ENCODE measurements at places on chromosomes 11 and 22. TPM values are rescaled to one million over a fixed set of nuclear protein-coding genes. Genes with fewer than 3 reads are reported as not detected.
A peak's percentile ranks its signal among the peaks of the same experiment; 100 is the strongest.

DNA sequence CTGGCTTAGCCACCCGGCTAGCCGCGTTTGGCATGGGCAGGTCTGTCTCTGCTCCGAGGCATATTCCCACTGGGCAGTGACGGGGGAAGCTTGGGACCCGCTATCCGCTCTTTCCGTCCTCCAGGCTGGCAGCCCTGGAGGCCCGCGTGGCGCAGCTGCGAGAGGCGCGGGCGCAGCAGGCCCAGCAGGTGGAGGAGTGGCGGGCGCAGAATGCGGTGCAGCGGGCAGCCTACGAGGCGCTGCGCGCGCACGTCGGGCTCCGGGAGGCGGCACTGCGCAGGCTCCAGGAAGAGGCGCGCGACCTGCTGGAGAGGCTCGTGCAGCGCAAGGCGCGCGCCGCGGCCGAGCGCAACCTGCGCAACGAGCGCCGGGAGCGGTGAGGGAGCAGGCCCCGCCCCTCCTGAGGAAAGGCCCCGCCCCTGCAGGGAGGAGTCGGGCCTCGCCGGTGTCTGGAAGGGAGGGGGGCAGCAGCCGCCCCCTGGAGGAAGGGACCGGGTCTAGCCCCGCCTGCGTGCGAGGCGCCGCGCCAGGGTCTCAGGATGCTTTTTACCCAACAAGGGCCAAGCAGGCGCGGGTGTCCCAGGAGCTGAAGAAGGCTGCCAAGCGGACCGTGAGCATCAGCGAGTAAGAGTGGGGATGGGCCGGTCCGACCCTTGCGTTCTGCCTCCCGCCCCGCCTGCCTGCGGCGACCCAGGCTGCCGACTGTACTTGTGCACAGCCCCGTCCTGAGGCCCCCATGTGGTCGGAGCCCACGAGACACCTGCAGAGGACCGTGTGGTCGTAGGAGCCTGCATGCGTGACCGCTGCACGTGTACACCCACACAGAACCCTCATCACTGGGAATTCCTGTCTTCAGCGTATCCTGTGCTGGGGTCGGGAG lies 7.9 kb downstream of the ATG16L2 start:
- H3K4me3 ChIP-seq, result peak overlapping the region; percentile 64
- peak overlapping the region; percentile 78 for H3K27ac ChIP-seq
- DNase-seq, result peak; percentile 95
- H3K27me3 ChIP-seq, result no peaks in the 10 kb centered on the region
- peaks cover 10% of the 10 kb centered on the region for H3K4me1 ChIP-seq

DNA sequence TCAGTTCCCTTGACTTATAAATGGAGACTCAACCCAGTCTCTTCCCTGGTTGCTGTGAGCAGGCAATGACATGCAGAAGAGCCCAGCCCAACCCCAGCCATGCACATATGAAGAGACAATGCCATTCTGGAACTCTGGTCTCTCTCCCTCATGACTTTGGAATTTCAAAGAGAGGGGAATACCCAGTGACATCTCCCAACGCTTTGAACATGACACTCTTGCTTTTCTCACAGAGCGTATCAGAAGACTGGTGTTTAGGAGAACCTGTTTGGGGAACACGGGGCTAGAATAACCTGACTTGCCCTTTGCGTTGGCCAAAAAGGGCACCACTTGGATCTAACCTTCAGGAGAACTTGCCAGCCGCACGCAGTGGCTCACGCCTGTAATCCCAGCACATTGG lies 12.9 kb downstream of the RANGAP1 start:
- H3K4me1 ChIP-seq, result no peaks in the 10 kb centered on the region
- no peak overlapping the region for H3K4me3 ChIP-seq
- no peak for DNase-seq
- peaks cover 25% of the 10 kb centered on the region for H3K36me3 ChIP-seq
- H3K27ac ChIP-seq, result no peak overlapping the region
- H3K27me3 ChIP-seq, result no peaks in the 10 kb centered on the region

GRCh38 chr11:57348636-57349313 lies 10.6 kb downstream of the P2RX3 start:
- H3K27ac ChIP-seq, result no peak overlapping the region
- H3K36me3 ChIP-seq, result peaks cover 2% of the 10 kb centered on the region
- DNase-seq, result no peak
- peaks cover 9% of the 10 kb centered on the region for H3K27me3 ChIP-seq
- H3K4me3 ChIP-seq, result no peak overlapping the region

GRCh38 chr11:110571081-110571720 lies 141.0 kb downstream of the ARHGAP20 start:
- no peaks in the 10 kb centered on the region for H3K4me1 ChIP-seq
- no peak overlapping the region for H3K4me3 ChIP-seq
- H3K27ac ChIP-seq, result no peak overlapping the region
- no peak for DNase-seq

DNA sequence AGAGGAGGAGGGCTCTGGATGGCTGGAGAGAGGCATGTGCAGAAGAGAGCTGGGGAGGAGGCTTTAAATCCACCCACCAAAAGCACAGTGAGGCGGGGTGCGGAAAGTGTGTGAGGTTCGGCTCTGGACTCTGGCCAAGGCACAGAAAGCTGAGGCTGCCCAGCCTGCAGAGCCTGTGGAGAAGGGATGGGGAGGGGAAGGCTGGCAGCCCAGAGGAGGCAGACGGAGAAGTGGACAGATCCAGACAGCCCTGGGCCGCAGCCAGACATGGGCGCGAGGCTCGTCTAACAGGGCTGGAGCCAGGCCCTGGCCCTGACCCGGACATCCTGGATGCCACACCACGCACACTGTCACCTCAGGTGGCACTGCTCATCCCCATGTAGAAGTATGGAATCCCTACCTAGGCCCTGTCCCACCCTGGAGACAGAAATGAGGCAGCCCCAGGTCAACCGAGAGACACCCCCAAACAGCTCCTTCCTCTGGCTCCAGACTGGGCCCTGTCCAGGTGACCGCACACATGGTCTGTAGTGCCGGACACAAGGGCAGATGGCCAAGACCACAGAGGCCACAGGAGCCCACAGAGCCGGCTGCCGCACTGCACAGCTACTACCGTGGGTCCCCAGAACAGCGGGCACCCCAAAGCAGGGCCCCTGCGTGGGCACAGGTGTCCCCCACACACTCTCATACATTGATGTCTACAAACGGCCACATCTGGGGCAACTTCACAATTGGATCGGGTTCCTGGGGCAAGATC lies 16.6 kb upstream of the MOB2 start:
- peaks cover 1% of the 10 kb centered on the region for H3K36me3 ChIP-seq
- H3K4me1 ChIP-seq, result peaks cover 31% of the 10 kb centered on the region
- no peak overlapping the region for H3K4me3 ChIP-seq
- peak overlapping the region; percentile 49 for H3K27ac ChIP-seq

- H3K27me3 ChIP-seq, result no peaks in the 10 kb centered on the region
- H3K4me3 ChIP-seq, result no peak overlapping the region
- no peaks in the 10 kb centered on the region for H3K36me3 ChIP-seq
- no peak overlapping the region for H3K27ac ChIP-seq
- H3K4me1 ChIP-seq, result peaks cover 11% of the 10 kb centered on the region
Observed at GRCh38 chr22:38187413-38188212, 6.0 kb upstream of the PLA2G6 start.

DNA sequence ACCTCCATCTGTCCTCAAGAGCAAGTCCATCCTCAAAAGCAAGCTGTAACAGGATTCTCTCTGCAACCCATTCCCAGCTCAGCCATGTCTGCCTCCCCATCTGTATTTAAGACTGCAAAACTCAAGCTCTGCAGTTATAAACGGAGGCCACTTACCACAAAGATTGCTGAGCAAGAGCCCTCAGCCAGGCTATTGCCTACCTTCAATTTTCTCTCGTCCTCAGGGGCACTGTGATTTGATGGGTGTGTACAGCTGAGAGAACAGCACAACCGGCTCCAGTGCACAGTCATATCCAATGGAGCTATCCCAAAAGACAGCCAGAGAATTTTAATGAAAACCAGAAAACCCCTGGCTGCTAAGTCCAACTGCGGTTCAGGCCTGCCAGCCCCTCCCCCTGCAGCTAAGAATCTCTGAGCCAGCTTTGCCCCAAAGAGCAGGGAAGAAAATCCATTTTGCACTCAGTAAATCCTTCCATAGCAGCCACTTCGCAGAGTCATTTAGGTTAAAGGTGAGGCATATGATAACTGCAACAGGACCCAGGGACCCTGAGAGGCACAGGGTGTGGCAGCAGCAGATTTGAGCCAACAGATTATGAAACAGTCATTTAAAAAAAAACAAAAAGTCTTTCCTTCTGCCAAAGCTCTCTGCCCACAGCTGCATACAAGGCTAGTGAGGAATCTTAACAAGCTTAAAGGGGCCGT lies 37.6 kb downstream of the RAB30 start:
- no peak for DNase-seq
- H3K4me3 ChIP-seq, result peak overlapping the region; percentile 65
- H3K27me3 ChIP-seq, result no peaks in the 10 kb centered on the region
- peaks cover 2% of the 10 kb centered on the region for H3K36me3 ChIP-seq

DNA sequence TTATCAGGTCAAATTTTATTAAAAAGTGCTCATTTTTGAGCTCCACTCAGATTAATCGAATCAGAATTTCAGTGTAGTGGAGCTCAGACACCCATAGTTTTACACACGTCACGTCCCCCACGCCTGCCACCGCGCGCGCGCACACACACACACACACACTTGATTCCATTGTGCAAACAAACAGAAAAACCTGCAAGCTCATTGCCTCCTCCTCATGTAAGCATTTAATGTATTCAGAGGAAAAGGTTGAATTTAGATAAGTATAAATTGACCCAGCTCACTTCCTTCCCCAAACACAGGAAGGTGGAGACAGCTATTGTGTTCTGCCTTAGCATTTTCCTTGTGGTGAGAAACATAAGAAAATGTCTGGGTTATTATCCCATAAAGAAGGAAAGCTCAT lies 336.7 kb downstream of the LUZP2 start:
- no peaks in the 10 kb centered on the region for H3K27me3 ChIP-seq
- H3K4me1 ChIP-seq, result no peaks in the 10 kb centered on the region
- no peak overlapping the region for H3K27ac ChIP-seq
- no peak overlapping the region for H3K4me3 ChIP-seq
- H3K36me3 ChIP-seq, result no peaks in the 10 kb centered on the region

DNA sequence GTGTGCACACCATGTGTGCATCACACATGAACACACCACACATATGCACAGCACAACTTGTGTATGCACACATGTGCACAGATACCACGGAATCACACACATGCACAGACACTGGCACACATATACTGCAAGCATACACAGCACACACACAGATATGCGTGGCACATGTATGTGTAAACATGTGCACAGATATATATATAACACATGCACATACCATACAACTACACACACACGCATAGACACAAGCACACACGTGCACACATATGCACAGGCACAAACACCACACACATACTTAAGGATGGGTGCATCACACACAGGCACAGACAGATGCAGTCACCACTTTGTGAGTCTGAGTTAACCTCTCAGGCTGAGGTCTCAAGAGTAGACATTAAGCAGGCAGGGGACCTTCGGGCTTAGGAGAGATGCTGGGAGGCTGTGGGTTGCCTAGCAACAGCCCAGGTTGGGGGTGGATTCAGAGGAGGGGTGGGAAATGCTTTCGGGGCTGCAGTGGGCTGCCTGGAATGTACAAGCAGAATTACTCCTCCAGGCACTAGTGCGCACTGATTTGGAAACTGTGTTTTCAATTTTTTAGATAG lies 82.9 kb downstream of the MYO18B start:
- no peaks in the 10 kb centered on the region for H3K36me3 ChIP-seq
- no peak overlapping the region for H3K27ac ChIP-seq
- H3K4me1 ChIP-seq, result no peaks in the 10 kb centered on the region
- peaks cover 32% of the 10 kb centered on the region for H3K27me3 ChIP-seq

DNA sequence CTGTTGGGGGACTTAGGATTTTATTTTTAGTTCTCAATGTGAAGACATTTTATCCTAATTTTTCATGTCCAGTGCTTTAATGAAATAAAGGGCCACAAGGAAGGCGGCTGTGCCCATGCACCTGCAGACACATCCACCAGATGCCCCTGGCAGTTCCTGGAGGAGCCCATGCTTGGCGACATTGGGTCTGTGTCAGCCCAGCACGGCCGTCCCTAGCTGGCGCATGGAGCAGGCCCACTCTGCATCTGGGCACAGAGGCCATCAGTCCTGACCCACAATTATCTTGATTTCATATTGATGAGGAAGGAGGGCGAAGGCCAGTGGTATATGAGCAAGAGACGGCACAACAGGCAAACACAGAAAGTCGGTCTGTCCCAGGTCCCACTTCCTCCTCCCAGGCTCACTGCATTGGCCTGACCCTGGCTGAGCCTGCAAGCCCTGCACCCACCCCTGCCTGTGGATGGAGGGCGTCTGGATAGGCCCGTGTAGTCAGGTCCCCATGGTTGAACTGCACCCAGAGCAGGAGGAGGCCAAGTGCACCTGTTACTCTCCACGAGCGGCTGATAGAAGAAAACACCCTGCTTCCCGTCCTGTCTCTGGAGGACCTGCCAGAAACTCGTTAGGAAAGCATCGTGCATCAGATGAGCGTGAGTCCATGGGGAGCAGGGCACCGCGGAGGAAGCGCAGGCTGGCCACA lies 296.9 kb downstream of the BRD1 start:
- H3K4me1 ChIP-seq, result no peaks in the 10 kb centered on the region
- H3K27ac ChIP-seq, result no peak overlapping the region
- no peak overlapping the region for H3K4me3 ChIP-seq
- H3K27me3 ChIP-seq, result peaks cover 24% of the 10 kb centered on the region

DNA sequence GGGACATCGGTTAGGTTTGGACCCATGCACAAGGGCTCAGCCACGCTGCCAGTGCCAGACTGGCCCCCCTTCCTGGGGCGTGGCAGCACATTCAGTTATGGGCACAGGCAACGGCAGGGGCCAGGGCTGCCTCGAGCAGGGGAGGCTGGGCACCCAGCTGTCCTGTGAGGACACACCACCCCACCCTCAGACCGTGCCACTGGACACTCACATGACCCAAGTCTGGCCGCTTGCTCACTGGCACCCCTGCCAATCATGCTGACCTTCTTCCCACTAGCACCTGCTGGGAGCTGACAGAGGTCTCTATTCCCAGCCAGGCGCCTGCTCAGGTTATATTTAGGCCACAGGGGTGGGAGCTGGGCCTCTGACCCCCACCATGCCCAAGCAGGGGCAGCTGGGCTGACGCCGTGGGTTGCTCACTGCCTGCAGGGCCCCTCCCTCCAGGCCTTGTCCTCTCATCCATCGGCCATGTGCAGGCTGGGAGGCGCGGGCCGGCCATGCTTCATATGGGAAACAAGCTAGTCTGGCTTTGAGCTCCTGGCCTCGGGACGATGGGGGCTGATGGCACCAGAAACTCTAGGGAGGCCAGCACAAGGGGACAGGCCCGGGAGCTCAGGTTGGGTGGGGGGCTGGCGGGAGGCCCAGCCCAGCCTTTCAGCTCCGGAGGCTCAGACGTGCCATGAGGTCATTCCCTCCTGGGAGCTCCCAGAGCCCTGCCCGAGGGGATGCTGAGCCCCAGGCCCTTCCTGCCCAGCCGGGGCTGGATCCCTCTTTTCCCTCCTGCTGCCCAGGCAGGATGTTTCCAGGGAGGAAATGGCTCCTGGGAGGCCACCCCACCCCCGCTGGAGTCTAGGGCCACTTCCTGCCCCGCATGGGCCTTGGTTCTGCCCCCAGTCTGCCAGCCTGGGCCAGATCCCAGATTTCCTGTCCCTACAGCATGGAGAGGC lies 15.2 kb upstream of the TBX1 start:
- no peaks in the 10 kb centered on the region for H3K36me3 ChIP-seq
- no peak overlapping the region for H3K4me3 ChIP-seq
- H3K4me1 ChIP-seq, result peaks cover 3% of the 10 kb centered on the region
- no peak overlapping the region for H3K27ac ChIP-seq
- DNase-seq, result no peak
- no peaks in the 10 kb centered on the region for H3K27me3 ChIP-seq

Gene IL17REL
- total RNA-seq, result not detected

Gene LRRC74B
- not detected for total RNA-seq

Gene OR8A1
- total RNA-seq, result 0.07 TPM

Gene DAGLA
- 4.8 TPM for total RNA-seq

Gene MS4A14
- not detected for total RNA-seq

Gene CNTF
- 1.3 TPM for total RNA-seq

Gene MS4A13
- not detected for total RNA-seq

Gene F2
- total RNA-seq, result not detected
